ENCODE measurements at places on chromosomes 5 and 9.

GRCh38 chr5:39520232-39520572 is 95.4 kb upstream of the DAB2 start:
- DNase-seq: no peak

GRCh38 chr5:19258686-19259085 is 729.3 kb downstream of the CDH18 start:
- no peak for DNase-seq

GRCh38 chr5:148817606-148818005 is 8.8 kb upstream of the ADRB2 start:
- no peak for DNase-seq

DNA sequence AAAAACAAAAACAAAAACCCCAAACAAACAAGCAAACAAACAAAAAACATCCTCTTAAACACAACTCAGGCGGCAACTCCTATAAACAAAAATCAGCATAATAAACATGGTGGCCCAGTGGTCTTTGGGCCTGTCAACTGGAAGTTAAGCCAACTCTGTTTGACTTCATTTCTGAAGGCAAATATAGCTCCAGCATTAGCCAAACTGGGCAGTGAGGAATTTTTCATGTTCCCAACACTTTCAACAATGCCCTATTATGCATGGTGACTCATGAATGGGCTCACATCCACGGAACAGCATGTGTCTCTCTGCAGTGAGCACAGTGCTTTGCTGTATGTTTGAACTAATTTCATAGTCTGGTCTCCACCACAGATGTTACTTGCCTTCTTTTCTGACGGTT is 143.9 kb upstream of the STC2 start:
- no peak for DNase-seq

DNA sequence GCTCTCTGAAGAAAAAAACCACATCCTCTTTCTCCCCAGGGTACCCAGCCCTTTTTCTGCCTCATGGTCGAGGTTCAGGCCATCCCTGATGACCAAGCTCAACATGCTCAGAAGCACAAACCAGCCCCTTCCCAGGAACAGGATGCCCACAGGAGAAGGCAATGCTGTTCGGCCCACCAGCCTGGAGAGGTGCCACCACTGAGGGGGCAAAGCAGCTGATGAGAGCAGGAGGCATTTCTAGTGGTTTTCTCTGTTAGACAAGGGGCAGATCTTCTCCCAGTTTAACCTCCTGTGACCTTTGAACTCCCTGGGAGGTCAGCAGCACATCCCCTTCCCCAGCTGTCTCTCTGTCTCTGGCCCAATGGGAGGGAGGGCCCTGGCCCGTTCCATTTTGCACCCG is 73.0 kb downstream of the PAX5 start:
- no peak for DNase-seq

DNA sequence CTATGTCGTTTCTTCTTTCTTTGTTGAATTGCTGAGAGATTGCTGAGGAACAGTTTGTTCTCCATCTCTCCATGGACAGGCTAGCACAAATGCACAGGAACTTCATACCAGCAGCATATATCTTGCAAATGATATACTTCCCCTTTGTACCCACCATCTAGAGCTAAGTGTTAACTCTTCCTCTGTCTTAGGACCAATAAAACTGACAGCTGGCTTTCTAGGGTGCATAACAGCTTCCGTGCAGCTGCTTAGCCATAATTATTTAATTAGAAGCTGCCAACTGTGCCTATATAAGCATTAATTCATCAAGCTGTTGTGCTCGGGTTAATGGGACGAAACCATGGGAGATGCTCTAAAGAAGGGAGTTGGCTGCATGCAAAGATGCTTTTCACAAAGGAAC is 38.7 kb downstream of the KCTD16 start:
- no peak for DNase-seq

DNA sequence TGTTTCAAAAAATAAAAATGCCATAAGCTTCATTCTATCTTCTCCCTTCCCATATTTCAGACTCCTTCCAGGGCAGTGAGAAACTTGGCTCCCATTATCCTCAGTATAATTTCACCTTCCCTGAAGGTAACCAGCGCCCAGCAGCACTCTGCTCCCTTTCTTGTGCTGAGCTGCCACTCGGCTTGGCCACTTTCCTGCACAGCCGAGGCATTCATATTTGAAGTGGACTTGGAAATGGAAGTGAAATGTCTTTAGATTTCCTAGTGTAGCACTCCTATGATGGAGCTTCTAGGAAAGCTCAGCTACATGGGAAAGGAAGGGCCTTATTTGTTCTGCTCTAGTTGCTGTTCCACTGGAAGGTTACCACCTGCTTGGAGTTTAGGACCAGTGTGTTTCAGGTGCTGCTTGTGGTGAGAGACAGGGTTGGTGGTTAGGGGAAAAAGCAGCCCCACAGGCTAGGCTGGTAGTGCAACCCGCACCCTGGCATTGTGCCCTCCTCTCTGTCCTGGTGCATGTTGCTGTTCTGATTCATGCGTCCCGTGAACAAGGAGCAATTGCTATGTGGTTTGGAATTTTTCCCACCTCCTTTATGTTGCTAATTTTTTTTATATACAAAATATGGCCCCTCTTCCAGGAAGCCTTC is 53.8 kb downstream of the RAD23B start:
- no peak for DNase-seq

All from bone marrow (tissue), 2 donors.